ENCODE measurements at places on chromosomes 7 and 10.

DNA sequence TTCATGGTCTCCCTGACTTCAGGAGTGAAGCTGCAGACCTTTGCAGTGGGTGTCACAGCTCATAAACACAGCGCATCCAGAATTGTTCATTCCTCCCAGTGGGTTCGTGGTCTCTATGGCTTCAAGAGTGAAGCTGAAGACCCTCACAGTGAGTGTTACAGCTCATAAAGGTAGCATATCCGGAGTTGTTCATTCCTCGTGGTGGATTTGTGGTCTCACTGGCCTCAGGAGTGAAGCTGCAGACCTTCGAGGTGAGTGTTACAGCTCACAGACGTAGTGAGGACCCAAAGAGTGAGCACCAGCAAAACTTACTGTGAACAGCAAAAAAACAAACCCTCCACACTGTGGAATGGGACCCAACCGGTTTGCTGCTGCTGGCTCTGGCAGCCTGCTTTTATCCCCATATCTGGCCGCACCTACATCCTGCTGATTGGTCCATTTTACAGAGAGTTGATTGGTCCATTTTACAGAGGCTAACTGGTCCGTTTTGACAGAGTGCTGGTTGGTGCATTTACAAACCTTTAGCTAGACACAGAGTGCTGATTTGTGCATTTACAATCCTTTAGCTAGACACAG is 308.8 kb downstream of the PTPRN2 start:
- no peak for DNase-seq

- no peak for DNase-seq
Observed at GRCh38 chr7:116331020-116331419, 120.7 kb downstream of the TES start.

DNA sequence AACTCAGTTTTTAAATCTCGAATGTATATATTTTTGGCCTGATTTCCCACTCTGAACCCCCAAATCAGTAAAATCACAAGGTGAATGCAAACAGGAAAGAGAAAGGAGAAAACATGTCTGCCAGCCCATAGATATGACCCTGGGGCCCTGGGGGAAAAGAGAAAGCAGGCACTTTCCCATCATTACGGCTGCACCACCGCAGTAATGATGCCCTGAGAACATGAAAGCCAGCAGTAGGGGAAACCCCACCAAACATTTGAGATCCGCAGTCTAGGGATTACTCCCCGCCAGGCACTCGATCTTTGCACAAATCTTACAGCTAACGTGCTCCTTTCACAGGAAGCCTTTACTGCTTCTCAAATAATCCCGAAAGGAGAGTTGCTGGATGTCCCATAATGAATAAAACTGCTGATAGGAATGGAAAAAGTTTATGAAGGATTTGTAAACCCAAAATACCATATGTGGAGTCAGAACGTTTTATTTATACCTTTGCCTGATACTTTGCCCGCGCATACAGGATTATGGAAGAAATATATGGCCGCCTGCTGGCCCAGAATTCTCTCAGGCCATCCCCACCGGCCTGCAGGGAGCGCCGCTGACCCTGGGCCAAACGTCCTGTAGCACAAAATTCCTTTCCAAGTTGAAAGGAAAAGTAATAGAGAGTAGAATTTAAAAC is 180.0 kb upstream of the INHBA start:
- peak; percentile 46 for DNase-seq

GRCh38 chr10:132676193-132676891 is 109.6 kb downstream of the NKX6-2 start:
- no peak for DNase-seq

DNA sequence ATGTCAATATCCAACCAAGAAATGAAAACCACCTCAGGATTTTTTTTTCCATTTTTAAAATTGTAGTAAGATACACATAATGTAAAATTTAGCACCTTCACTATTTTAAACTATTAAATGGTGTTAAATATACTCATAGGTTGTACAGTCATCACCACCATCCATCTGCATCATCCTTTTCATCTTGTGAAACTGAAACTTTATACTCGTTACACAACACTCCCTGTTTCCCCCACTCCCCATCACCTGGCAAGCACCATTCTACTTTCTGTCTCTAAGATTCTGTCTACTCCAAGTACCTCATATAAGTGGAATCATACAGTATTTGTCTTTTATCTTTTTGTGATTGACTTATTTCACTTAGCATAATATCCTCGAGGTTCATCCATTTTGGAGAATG is 335.2 kb upstream of the NPSR1 start:
- no peak for DNase-seq

DNA sequence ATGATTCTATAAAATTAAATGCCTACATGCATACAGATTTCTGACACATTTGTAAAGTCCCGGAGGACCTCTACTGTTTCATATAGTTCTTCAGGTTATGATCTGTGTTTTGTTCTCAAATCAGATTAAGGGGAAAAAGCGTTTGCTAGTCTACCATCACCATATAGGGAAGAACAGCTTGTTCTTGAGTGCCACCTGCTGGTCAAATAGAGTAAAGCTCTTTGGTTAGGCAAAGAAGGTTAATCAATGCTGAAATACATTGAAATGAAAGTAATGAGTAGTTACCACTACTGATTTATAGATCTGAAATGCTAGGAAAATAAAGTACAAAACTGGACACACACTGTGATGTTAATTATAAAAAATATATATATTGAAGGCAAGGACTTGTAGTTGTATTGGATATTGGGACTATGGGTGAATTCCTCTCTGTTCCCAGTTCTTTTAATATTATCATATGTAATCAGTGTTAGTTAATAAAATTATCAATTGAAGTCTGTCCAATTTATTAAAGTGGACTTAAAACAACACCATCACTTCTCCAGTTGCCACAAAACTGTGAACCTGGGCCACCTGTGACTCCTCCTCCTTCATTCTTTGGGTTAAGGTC is 72.6 kb upstream of the PDLIM1 start:
- peak; percentile 66 for DNase-seq

DNA sequence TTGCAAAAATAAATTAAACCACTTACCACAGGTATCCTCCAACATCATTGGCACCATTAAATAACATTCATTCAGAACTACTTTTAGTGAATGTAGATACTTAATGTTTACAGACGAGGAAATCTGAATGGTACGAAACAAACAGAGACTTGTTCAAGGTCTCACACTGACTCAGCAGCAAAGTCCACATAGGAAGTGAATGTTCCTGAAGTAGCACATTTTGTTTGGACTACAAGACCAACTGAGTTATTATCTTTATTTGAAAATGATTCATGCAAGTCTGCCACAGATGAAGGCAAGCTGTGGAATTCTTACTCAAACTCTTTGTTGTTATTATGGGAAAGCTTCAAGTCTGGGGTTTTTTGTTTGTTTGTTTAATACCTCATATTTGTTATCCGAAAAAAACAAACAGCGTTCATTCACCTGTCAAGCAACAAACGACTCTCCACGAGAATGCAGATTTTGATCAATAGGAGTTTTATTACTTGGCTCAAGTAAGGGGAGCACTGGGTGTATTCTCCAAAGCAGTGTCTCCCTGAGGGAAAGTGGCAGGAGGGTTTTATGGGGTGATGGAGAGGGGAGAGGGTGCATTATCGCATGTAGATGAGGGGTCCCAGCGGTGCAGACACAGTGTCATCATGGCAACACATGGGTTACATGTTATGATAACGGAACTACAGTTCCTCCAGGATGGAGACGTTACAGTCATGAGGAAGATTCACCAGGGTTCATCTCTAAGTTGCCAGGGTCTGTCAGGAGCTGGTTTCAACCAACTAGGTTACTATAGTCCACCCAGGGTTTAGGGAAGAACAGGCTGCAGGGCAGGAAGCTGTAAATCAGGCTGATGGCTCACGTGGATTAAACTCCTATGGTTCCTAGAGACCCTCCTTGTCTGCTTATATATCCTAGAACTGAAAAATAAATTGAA is 147.7 kb upstream of the AKR1E2 start:
- no peak for DNase-seq

- no peak for DNase-seq
Observed at GRCh38 chr10:2005546-2005945, 268.2 kb upstream of the ADARB2 start.

DNA sequence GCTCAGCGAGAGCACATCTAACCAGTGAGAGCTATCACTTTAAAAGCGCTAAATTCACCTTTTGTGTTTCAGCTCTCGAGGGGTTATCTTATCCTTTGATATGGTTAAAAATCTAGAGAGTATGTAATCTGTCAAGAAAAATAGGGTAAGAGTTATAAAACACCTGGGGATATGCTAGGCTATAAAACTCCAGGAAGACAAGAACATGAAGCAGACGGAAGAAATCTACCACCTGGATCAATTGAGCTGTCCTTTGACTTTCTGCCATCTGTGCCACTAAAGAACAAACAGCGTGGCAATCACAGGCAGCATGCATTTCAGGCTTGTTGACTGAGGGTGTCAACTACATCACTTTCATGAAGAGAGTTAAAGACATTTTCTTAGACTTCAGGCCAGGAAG is 83.1 kb downstream of the ZNF248 start:
- no peak for DNase-seq

- no peak for DNase-seq
Observed at GRCh38 chr7:146397141-146397540, 280.5 kb downstream of the CNTNAP2 start.

GRCh38 chr7:1972744-1973143 is 260.0 kb downstream of the MAD1L1 start:
- no peak for DNase-seq

DNA sequence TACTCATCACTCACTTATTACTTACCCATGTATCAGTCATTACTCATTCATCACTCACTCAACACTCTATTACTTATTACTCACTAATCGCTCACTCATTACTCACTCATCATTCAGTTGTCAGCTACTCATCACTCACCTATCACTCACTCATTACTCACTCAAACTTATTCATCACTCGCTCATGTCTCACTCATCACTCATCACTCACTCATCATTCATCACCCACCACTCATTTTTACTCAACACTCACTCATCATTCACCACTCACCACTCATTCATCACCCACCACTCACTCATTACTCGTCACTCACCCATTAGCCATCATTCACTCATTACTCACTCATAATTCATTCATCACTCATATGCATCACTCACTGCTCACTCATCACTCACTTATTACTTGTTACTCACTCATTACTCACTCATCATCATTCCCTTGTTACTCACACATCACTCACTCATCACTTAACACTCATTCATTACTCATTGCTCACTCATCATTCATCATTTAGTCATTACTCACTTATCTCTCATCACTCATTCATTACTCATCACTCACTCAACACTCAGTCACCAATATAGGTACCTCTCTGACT is 237.9 kb downstream of the ADARB2 start:
- no peak for DNase-seq

DNA sequence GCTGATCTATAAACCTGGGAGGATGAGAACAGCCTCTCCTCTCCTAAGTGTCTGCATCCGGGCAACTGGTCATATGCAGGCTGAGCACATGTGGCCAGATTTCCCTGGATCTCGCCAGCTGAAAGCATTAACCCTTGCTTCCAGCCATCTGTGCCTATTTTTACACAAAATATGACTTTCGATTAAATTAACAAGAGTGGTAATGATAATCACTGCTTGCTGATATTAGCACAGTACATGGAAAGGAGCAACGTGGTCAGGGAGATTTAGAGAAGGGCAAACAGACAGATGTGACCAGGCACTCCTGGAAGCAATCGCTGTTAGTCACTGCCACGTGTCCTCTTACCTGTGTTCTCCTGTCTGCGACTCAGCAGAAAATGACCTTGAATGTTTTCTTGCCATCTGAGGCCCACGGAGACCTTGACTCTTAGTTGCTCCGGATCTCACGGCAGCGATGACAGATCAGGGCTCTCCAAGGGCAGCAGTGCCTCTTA is 59.5 kb upstream of the NPTX2 start:
- no peak for DNase-seq

GRCh38 chr7:136016649-136017395 is 39.7 kb upstream of the MTPN start:
- no peak for DNase-seq

GRCh38 chr7:26954951-26955350 is 90.6 kb upstream of the SKAP2 start:
- DNase-seq: no peak

GRCh38 chr7:158061884-158062656 is 525.6 kb downstream of the PTPRN2 start:
- DNase-seq: no peak

DNA sequence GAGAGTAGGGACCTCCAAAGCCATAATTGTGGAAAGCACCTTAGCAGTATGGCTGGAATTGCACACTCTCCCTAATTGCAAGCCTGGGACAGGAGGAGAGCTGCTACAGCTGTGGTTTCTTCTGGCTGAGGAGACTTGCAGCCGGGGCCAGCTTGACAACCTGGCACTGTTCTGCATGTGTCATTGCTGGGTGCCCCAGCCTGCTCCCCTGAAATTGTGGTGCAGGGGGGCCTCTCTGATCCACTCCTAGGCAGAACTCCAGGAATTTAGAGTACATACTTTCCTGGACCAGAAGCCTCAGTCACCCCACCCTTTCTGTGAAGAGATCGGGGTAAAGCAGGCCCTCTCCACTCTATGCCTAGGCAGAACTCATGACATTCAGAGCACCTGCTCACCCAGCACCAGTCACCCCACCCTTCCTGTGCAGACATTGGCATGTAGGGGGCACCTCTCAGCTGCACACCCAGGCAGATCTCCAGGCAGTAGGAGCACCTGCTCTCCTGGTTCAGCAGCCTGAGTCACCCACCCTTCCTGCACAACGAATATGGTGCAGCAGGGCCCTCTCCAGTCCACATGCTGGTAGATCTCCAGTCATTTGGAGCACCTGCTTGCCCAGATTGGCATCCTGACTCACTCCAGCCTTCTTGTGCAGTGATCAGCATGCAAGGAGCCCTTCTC is 34.4 kb upstream of the DYNC1I1 start:
- no peak for DNase-seq

- no peak for DNase-seq
Observed at GRCh38 chr10:113609704-113610108, 54.1 kb downstream of the NRAP start.

DNA sequence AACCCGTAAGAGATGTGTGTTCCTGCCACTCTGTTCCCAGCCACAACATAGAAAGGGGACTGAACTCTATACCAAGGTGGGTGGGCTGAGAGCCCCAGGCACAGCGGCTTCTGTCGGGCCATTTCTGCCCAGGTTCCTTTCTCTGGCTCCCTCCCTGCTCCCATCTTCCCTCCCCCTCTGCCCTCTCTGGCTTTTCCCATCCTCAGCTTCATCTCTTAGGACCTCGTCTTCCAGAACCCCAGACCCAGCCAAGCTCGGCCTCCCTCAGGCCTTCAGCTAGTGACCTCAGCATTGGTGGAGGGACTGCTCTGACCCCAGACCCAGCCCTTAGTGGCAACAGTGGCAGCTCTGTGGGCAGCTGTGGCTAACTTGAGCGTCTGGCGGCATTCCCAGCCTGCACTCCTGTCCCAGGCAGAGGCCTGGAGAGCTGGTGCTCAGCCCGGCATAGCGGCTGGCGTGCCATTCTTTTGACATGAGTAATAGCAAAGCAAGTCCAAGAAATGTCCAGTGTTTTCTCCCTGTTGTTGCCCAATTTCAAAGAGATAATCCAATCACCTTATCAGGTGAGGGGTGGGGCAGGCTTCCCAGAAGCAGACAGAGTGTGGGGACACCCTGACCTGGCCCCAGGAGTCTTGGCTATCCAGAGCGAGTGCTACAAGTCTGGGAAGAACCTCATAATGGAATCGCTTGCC is 15.9 kb downstream of the PTPRE start:
- DNase-seq: no peak

All from naive B cell (primary cell).